ENCODE measurements at places on chromosomes 12 and 14. TPM values are rescaled to one million over a fixed set of nuclear protein-coding genes. Genes with fewer than 3 reads are reported as not detected.
A peak's percentile ranks its signal among the peaks of the same experiment; 100 is the strongest.

DNA sequence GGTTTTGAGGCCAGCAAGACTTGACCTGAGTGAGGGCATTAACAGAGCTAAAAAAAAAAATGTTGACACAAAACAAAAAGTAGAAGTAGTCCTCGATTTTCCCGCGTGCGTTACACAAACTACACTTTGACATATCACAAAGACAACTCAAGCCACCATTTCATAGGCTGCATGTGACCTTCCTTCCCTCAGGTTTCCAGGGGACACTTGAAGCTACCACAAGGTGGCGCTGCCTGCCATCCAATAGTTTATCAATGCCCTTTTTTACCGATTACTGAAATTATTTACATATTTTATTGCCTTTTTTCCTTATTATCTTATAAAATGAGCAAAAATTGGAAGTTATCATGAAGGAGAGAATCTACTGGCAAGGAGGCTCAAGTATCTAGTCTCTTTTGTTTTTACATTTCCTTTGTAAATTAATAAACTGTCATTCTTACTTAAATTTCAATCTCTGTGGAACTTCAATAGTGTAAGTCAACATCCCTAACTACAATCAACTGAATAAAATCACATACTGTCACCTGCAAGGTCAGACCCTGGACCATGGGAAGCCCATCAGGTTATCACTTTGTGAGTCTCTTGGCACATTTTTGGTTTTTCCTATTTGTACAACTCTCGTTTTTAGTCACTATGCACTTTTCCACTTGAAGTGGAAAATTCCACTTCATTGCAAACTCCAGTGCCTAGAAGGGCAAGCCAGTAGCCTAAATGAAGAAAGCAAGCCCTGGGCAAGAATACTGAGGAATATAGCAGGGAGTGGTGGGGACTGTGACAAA, 84.6 kb upstream of the CPSF6 start:
- peak; percentile 91 for DNase-seq

GRCh38 chr14:73722581-73722980, 8.4 kb upstream of the PNMA1 start:
- no peak for DNase-seq

DNA sequence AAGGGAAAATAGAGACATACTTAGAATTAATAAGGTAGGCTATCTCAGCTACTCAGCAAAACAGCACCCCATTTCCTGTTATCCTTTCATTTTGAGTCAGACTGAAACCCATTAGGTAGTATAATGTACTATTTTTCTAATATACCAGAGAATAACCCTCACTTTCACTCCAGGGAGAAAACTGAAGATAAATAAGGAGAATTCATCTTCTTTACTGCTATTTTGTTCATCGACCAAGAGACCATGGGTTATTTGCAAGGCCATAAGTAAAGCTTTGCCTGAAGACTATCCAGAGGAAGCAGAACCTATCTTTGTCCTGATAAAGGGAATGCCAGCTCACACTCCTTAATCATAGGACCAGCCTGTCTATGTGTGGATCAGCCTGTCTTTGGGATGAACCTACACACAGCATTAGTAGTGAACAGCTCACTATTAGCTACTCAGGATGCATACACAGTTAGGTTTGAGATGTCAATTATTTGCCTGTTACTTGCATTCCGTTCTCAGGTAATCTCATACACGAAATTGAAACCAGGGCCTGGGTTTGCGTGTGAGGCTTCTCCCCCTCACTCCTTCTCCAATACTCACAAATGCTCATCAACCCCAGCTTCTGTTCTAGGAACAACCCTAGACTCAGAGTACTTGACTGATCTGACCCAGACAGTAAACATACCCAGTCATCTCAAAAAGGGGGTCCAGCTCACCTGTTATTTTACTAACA, 124.4 kb downstream of the DAD1 start:
- DNase-seq, result no peak

GRCh38 chr12:112905451-112906089, 1.2 kb upstream of the OAS1 start:
- no peak for DNase-seq

DNA sequence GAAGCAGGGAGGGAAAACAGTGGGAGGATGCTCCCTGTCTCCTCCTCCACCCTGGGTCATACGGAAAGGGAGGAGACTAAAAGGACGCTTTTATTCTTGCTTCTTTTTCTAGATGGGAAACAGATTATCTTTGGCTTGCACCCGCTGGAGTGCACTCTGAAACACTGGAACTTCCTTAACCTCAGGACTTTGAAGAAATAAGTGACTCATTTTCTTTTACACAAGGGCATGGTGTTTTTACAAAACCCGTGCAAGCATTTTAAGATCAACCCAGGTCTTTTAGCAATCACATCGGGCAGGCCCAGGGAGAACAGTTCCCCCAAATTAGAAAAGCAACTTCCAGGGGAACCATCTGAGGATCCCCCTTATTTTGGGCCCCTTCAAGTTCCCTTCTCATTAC, 80.9 kb upstream of the TSPAN11 start:
- no peak for DNase-seq

DNA sequence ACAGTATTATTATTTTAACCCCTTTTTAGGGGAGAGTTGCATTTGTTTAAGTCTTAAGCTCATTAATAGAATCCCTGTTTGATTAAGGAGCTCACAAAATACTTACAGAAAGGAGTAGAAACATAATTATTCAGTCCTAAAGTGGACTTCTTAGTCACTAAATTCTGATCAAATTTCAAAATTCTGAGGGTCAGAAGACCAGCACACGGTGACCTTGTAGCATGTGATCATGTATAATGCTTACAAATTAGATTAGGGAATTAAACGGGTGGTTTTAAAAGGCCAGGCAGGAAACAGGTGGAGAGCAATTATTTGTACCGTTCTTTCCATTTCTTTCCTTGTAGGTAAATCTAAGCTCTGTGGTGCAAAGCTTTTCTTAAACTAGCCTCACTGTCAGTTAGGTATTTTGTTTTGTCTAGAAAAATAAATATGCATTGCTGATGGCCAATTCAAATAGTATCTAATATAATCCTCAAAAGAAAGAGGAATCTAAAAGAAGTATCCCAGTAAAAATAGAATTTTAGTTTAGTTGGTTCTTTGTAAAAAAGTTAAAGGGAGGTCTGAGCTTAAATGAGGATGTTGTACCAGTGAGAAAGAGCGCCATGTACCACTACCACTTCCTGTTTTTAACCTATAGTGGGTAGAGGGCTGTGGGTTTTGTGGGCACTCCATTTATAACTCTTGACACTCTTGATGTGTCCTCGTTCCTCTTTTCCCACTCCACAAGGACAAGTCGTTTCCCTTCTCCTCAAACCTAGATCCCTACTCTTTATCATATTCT, 51.1 kb downstream of the SLC38A1 start:
- peak; percentile 85 for DNase-seq

GRCh38 chr14:95255013-95255412, 64.7 kb downstream of the CLMN start:
- no peak for DNase-seq

- no peak for DNase-seq
Measured at GRCh38 chr14:101399737-101400517, 161.4 kb upstream of the DIO3 start.

- DNase-seq, result no peak
Measured at GRCh38 chr14:79861111-79861510, 350.2 kb downstream of the DIO2 start.

NYNRIN gene
- total RNA-seq, result 0.53 TPM

NANOG gene
- total RNA-seq, result not detected

EIF2S3B gene
- 0.88 TPM for total RNA-seq

RIMBP2 gene
- total RNA-seq, result not detected

ITGA7 gene
- total RNA-seq, result 4.3 TPM
